ENCODE measurements at places on chromosomes 3 and 15.

DNA sequence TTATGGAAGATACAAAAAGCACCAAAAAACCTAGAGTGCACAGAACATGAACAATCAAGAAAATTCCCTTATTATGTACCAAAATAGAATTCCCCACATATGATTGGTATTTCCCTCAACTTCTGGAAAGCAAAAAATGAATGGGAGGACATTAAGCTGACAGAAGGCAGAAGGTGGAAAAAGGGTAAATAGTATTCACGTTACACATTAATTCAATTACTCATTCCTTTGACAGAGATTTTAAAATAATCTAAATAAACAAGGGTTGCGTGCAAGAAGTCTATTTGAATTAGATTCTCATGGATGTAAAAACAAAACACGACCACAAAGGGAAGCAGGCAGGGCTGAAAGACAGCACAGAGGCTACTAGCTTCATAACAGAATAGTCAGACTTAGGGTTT is 260.5 kb upstream of the ZPLD1 start:
- DNase-seq: no peak

DNA sequence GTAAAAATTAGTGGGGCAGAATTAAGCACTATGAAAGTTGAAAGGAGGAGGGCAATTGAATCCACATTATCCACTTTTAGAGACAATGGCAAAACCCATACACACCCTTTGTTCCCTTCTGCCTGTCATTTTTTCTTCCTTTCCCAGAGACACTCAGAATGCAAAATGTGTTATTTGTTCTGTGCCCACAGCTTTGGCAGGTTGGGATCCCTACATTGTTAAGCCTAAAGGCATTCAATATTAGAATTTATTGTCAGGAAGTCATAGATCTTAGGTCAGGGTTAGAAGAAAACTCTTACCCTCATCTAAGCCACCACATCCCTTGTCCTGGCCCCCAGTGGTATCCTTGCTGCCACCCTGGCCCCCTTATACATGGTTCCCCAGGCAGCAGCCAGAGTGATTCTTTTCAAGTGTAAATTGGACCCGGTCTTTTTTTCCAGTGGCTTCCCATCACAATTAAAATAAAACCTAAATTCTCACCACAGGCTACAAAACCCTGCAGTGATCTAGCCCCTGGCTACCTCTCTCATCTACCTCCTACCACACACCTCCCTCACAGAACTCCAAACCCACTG is 470.1 kb upstream of the ATP11B start:
- no peak for DNase-seq

- DNase-seq: no peak
These were observed 11.0 kb downstream of the LYSMD2 start for GRCh38 chr15:51726302-51727073.

GRCh38 chr3:134621854-134622253 is 29.0 kb downstream of the KY start:
- DNase-seq: no peak

- DNase-seq: no peak
These were observed 149.2 kb upstream of the CTNNB1 start for GRCh38 chr3:41050144-41050543.

- no peak for DNase-seq
These were observed 401.5 kb upstream of the PROK2 start for GRCh38 chr3:72186400-72186855.

- DNase-seq: no peak
These were observed 24.0 kb upstream of the TLE3 start for GRCh38 chr15:70121624-70122302.

DNA sequence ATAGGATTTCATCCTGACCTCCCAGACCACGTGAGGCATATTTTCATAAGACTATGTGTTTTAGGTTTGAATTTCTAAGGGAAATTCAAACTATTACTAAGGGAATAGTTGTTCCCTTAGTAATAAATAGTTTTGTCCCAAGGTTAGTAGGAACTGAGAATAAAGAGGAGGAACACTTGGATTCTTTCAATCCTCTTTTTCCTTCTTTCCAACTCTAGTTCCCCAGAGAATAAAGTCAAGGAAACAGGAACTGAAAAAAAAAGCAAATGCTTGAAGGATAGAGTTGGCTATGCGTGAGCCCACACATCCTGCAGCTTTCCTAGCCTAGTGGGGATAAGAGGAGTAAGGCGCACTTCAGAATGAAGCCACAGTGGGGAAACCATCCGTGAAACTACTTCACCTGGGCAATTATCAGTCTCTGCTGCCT is 312.1 kb upstream of the TGFBR2 start:
- no peak for DNase-seq

DNA sequence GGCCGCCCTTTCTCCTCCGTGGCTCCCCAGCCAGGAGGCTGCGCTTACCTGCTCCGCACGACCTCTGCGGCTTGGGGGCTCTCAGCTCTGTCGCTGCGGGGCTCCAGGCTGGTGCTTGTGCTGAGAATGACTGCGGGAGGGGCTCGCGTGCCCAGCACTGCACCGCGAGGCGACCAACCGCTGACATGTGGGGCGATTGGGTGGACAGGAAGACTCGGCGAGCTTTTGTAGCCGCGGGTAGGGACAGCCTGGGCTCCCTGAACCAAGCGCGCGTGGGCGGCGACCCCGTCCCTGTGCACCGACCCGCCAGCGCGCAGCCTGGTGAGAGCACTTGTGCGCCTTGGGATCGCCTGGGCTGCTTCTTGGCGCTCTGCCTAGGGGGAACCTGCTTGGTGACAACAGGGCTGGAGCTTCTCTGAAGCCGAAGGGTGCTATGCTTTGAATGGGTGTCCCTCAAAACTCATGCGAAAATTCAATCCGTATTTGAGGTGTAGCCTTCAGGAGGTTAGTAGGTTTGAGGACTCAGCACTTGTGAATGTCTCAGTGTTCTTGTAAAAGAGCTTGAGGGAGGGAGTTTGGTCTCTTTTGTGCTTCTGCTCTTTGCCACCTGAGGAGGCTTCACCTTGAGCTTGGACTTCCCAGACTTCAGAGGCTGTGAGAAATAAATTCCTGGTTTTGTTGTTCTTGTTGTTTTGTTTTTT is 50.4 kb downstream of the IL12A start:
- no peak for DNase-seq

GRCh38 chr15:77514641-77515402 is 94.1 kb downstream of the HMG20A start:
- DNase-seq: no peak

- DNase-seq: no peak
These were observed 101.6 kb downstream of the CGNL1 start for GRCh38 chr15:57477736-57478522.

DNA sequence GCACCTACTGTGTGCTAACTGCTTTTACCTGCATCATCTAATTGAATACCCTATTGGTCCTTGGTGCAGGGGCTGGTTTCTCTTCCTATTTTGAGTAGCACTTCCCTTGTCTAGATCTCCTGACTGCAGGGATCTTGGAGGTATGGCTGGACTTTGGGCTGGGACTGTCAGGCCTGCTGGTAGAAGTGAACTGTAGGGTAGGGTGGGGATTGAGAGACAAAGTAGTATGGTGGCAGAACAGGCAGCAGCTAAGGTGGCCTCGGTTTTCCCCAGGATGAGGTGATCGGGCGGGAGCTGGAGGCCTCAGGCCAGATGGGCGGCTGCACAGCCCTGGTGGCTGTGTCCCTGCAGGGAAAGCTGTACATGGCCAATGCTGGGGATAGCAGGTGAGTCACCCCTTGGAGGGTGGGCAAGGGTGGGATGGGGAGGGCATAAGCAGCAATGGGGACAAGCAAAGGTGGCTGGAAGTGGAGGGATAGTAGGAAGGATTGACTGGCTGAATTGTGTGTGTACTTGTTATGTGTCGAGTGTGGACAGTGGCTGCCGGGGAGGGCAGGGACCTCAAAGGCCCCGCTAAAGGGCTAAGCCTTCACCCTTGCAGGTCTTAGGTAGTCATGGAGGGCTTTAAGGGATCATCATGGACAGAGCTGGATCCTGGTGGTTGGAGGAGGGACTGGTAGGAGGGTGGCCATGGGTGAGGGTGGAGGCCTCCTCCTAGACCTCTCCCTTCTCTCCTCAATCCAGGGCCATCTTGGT is 2.0 kb downstream of the PPM1M start:
- no peak for DNase-seq

GRCh38 chr3:30439451-30440053 is 166.8 kb upstream of the TGFBR2 start:
- no peak for DNase-seq

DNA sequence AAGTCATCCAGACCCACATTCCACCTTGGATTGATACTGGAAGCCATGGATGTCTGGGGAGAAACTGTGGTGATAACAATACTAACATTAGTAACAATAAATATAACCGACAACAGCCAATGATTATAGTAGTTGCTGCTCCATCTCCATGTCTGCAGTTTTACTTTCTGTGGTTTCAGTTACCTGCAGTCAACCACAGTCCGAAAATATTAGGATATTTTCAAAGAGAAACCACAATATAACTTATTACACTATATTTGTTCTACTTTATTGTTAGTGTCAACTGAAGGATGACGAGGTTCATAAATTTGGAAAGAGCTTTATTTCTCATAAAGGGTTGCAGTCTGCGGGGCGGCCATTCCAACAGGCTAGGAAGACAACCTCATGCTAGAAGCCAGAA is 2.6 kb upstream of the NSMCE3 start:
- no peak for DNase-seq

DNA sequence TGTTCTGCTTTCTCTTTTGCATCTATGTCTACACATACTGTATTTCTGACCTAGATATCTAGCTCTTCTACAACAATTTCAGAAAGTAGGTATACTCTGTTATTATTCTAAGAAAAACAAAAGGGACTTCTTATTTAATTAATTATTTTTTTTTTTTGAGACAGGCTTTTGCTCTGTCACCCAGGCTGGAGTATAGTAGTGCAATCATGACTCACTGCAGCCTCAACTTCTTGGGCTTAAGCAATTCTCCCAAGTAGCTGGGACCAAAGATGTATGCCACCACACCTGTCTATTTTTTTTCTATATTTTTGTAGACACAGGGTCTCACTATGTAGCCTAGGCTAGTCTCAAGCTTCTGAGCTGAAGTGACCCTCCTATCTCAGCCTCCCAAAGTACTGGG is 130.6 kb downstream of the MBNL1 start:
- no peak for DNase-seq

DNA sequence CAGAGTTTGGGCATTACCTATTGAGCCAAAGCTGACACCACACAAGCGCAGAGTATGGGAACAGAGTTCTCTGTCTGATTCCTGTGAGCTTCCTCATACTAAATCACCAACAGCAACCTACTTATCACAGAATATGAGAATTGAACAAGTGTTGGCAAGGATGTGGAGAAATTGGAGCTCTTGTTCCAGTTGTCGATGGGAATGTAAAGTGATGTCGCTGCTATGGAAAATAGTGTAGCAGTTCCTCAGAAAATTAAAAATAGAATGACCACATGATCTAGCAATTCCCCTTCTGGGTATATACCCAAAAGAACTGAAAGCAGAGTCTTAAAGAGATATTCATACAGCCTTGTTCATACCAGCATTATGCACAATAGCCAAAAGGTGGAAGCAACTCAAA is 33.4 kb downstream of the CD86 start:
- DNase-seq: no peak

All from activated B cell treated with CpG ODN at 0.5 μM for 24 hours (primary cell).